Ureter (tissue), 1 donor: ENCODE measurements at places on chromosomes 6 and 20. TPM values are rescaled to one million over a fixed set of nuclear protein-coding genes. Genes with fewer than 3 reads are reported as not detected.

The CCN6 gene
- total RNA-seq = not detected

The SPATA25 gene
- 8.6 TPM for total RNA-seq

The MEP1A gene
- not detected for total RNA-seq

The PI3 gene
- 1.7 TPM for total RNA-seq

The JPH2 gene
- total RNA-seq = 35.2 TPM
